Stimulated activated CD4-positive, alpha-beta T cell treated with anti-CD3 and anti-CD28 coated beads, TNF-alpha, amount 100 ng/mL, for 48 hours (primary cell): ENCODE measurements at places on chromosomes 5 and 9.

- no peak for DNase-seq
Measured at GRCh38 chr5:97134634-97135033, 7.8 kb downstream of the LIX1 start.

- DNase-seq, result no peak
Measured at GRCh38 chr5:175700991-175701390, 43.1 kb downstream of the HRH2 start.

DNA sequence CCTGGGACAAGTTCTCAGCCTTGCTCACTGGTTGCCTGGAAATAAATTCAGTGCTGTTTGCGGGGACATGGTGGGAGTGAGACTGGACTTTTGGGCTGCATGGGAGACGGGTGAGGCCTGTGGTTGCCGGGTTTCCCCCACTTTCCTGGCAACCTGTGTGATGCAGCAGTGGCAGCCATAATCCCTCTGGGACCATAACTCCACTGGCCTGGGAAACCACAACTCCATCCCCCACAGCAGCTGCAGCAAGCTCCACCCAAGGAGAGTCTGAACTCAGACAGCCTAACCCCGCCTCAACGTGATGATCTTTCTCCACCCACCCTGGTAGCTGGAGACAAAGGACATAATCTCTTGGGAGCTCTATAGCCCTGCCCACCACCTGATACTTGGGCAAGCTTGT lies 349.9 kb downstream of the PIK3R1 start:
- no peak for DNase-seq

DNA sequence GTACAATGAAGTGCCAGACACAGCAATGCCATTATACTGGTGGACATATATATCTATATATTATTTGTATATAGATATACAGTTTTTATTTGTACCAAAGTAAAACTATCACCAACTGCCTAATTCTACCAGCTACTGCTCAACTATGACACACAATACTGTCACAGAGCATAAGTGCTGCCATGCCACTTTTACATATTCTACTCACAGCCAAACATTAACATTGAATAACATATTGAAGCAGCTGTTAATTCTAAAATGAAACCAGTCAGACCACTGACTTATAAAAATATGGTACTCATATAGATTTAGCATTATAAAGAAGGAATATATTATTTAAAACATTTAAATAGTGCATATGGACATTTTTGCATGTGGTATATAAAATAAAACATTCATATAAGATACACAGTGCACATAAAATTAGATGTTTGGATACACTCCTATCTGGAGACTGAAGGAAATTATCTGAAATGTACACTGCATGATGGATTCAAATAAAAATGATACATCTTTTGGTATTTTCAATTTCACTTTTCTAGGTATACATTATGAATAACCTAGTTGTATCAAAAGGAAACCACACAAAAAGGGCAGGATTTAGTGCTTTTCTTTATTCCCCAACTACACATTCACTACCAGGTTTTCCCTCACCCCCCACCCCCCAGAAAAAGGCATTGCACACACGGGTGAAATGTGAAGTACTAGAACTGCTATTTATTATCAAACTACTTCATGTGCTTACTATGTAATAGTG lies 48.9 kb downstream of the PKD2L2 start:
- no peak for DNase-seq

DNA sequence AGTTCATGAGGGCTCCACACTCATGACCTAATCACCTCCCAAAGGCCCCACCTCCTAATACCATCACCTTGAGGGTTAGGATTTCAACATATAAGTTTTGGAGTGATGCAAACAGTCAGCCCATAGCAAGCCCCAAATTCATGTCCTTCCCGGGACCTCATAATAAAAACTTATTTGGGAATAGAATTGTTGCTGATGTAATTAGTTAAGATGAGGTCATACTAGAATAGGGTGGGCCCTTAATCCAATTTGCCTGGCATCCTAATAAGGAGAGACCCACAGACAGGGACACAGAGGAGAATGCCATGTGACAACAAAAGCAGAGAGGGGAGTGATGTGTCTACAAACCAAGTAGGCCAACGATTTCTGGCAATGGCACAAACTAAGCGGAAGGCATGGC lies 347.1 kb downstream of the ARHGEF28 start:
- no peak for DNase-seq

GRCh38 chr5:30343707-30344106 lies 849.8 kb upstream of the CDH6 start:
- DNase-seq, result no peak

- DNase-seq, result no peak
Measured at GRCh38 chr5:114427204-114427603, 65.3 kb downstream of the KCNN2 start.

GRCh38 chr5:132315529-132316067 lies 21.4 kb downstream of the SLC22A4 start:
- no peak for DNase-seq

DNA sequence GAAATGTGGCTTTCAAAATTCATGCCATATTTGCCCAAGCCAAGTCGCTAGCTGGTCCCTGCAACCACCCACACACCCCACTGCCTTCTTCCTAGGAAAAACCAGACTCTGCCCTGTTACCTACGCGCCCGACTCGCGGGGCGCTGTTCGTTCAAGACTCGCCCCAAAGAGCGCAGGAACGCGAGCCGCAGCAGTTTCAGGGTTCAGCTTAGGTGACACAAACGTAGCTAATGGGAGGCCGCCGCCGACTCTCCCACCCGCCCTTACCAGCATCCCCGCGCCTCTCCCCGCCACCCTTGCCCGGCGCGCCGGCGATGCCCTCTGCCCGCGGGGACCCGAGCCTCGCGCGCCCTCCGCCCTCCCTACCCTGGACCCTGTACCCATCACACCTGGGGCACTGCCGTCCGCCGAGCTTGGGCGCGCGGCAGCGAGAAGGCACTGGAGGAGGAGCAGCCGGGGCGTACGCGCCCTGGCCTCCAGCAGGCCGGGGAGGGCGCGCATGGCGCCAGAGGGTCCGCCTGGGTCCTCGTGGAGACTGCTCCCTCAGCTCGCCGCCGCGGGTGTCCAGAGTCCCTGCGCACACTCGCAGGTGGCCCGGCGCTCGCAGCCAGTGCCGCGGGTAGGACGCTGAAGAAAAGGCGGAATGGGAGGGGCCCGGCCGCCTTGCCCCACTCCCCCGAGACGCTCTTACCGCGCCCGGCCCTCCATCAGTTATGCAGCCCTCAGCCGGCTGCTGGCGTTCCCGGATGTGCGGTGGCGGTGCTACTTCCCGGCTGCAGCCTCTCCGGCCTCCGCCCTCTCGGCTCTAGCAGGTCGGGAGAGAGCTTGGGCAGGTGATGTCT lies at the start of gene EMB:
TSS of gene EMB (minus strand) at position 638 of the 842 bp plus-strand sequence. CDS start at position 501, 137 bp downstream.
- DNase-seq, result peak; percentile 75

- DNase-seq, result no peak
Measured at GRCh38 chr9:127828262-127829031, 25.8 kb downstream of the FPGS start.

DNA sequence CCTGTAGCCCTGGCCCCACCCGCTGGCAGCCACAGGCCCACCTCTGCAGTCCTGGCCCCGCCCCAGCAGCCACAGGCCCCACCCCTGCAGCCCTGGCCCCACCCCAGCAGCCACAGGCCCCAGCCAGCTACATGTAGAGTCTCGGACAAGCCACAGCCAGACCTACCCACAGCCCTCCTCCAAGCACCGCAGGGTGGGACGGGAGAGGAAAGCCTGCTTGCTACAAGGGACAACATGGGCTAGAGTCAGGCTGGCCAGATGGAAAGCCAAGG lies 49.5 kb upstream of the SARDH start:
- DNase-seq, result no peak

DNA sequence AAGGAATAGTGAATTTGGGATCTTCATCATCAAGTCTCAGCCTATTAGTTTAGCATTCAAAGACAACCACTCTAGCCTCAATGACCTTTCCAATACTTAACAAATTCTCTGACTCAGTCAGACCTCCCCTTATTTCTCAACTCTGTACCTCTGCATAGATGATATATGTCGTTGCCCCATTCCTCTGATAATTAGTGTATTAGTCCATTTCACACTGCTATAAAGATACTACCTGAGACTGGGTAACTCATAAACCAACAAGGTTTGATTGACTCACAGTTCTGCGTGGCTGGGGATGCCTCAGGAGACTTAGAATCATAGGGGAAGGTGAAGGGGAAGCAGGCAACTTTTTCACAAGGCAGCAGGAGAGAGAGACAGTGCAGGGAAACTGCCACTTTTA lies 8.9 kb downstream of the MRPL22 start:
- DNase-seq, result no peak

DNA sequence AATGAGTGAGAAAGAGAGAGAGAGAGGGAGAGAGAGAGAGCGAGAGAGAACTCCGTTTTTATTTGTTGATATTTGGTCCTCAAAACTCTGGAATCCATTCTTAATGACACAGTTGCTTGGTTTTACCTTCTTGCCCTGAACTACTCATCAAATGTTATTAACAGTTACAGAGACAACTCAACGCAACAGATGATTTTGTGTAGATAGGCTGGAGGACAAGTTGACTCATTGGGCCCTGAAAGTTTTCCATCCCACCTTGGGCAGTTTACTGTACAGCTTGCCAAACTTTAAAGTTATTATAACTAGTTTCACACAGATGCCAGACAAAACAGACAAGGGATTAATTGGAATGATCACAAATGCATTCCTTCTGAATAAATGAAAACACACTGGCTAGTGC lies 339.9 kb downstream of the ARL15 start:
- DNase-seq, result no peak

GRCh38 chr9:9054354-9054992 lies 1254.9 kb upstream of the DMAC1 start:
- no peak for DNase-seq

DNA sequence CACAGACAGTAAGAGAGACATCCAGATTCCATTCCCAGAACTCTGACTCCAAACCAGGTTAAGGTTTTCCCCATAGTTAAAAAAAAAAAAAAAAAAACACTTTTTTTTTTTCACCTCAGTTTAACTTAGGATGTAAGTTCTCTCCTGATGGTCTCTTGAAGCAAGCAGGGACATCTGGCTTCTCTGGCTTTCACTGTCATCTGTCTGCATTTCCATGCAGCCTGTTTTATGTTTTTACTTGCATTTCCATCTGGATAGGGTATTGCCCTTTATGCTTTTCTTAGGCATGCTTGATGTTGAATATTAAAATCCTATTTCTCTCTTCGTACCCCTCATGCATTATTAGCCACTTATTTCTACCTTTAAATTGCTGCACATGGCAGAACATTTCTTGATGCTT lies 135.3 kb upstream of the WWC1 start:
- DNase-seq, result no peak

DNA sequence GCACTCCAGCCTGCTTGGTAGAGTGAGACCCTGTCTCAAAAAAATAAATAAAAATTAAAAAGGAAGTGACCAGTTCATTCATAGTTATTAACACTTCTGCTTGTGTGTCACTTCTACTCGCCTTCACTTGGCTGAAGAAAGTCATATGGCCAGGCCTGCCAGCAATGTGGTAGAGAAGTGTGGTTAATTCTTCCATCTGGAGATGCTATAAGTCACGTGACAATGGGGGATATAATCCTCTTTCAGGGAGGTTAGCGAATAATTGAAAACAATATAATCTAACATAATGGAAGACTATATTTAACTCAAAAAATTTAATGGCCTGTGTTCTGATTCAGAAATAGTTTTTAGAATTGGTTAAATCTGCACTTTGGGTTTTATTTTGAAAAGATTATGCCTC lies 305.6 kb downstream of the DOCK8 start:
- DNase-seq, result no peak

GRCh38 chr9:79709743-79710674 lies 138.2 kb downstream of the TLE4 start:
- no peak for DNase-seq

DNA sequence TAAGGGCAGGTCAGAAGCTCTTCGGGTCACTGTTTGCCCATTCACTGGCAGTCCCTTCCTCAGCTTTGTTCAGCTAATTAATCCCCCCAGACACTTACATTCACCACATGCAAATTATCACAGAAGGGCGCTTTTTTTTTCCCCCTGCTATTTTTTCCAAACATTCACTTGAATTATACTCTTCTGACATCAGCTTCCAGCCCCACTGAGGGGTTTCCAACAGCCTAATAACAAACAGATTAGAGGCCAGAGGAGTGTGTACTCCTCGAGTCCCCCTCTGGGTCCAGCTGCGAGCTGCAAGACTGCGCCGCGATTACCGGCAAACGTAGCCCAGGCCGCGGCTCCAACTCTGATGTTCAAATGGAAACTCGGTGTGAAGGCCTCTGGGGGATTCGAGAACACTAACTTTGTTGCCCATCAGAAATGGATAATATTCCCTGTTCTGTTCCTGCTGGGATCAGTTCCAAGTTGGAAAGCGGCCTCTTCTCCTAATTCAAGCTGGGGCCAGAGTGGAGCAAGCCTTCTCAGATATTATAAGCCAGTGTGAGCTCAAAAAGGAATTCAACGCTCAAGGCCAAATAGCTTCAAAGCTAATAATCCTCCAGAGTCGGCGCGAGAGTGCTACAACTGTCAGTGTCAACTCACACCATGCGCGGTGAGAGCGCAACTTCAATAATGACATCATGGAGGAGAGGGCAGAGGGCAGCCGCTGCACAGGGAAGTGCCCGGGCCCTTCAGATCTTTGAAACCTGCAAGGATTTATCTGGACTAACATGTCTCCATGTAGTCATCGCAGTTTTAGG lies 560.8 kb downstream of the BNC2 start:
- DNase-seq, result no peak

GRCh38 chr5:57532513-57533497 lies 50.2 kb upstream of the ACTBL2 start:
- no peak for DNase-seq

GRCh38 chr9:90088434-90088833 lies 483.6 kb downstream of the GADD45G start:
- DNase-seq, result no peak

- DNase-seq, result no peak
Measured at GRCh38 chr5:78327761-78328510, 32.5 kb upstream of the SCAMP1 start.

GRCh38 chr5:44294516-44294915 lies 94.7 kb downstream of the FGF10 start:
- no peak for DNase-seq

DNA sequence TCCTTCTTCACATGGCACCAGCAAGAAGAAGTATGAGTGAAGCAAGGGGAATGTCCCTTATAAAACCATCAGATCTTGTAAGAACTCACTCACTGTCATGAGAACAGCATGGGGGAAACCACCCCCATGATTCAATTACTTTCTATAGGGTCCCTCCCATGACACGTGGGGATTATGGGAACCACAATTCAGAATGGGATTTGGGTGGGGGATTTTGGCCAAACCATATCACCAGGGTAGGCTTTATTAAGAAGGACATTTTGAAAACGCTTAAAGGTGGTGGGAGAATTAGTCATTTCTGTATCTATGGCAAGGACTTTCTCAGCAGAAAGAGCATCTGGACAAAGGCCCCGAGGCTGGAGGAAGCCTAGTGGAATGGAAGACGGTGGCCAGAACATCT lies 100.2 kb upstream of the ADAMTS16 start:
- DNase-seq, result no peak

GRCh38 chr5:156147261-156147943 lies 179.6 kb upstream of the SGCD start:
- DNase-seq, result no peak

GRCh38 chr5:111422245-111422644 lies 90.1 kb downstream of the STARD4 start:
- DNase-seq, result no peak
